ENCODE measurements at places on chromosomes 5 and 9.

DNA sequence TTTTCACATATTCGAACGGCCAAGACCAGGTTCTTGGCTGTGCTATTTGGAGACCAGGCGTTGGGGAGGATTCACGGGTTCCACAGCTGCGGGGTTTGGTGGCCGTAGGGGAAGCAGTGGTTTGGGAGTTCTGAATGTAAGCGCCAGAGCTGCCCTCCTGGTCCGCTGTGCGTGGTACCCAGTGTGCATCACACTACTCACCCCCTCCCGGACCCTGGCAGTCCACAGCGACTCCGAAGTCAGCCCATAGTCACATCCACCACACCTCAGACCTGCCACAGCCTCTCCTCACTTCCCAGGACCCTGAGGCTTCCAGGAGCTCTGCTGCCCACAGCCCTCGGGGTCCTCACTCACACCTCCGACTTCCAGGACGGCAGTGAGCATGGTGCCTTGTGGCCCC, 26.8 kb downstream of the AMBP start:
- DNase-seq = no peak

DNA sequence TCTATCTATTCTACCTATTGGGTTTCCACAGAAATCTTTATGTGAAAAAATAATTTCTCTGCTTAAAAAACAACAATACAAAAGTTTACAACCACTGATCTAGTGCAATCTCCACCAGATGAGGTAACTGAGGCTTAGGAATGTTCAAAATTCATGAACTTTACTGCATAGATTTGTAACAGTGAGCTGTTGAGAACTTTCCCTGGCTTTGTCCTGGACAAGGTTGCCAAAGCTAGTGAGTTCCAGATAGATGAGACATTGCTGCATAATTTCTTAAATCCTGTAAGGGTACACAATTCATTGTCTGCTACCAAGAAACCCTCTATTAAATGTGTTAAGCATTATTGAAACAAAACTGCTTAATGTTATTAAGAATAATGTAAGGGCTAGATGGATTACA, 102.7 kb downstream of the OSMR start:
- no peak for DNase-seq

- DNase-seq = no peak
Measured at GRCh38 chr5:138662599-138662998, 87.4 kb upstream of the HSPA9 start.

DNA sequence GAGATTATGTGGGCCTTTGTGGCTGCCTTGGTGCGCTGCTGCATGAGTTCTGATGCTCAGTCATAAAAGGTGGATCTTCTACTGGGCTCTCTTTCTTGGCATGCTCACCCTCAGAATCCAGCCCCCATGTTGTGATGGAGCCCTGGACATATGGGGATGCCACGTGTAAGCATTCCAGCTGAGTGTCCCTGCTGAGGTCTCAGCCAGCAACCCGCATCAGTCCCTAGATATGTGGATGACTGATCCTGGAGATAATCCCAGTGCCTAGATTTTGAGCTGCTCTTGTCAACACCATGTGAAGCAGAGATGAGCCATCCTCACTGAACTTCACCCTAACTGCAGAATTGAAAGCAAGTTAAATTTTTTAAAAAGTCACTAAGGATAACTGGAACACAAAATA, 390.1 kb downstream of the DMRT2 start:
- no peak for DNase-seq

GRCh38 chr9:121278477-121279261, 10.7 kb downstream of the GSN start:
- peak; percentile 71 for DNase-seq

DNA sequence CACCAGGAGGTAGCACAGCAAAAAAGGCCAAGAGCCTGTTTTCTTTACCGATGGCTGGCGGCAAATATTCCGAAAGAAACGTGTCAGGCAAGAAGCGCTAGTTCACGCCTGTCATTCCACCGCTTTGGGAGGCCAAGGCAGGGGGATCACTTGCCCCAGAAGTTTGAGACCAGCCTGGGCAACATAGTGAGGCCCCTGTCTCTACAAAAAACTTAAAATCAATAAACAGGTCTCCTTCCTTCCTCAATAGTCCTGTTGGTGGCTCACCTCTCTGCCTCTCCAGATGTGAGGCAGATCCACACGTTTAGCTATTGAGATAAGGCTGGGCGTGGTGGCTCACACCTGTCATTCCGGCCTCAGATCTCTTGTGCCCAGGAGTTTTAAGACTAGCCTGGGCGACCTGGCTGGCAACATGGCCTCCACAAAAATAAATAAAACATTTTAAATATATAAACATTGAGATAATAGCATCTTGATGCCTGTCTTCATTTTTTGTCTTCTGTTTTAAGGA, 1.3 kb upstream of the TMEM250 start:
- DNase-seq = no peak

DNA sequence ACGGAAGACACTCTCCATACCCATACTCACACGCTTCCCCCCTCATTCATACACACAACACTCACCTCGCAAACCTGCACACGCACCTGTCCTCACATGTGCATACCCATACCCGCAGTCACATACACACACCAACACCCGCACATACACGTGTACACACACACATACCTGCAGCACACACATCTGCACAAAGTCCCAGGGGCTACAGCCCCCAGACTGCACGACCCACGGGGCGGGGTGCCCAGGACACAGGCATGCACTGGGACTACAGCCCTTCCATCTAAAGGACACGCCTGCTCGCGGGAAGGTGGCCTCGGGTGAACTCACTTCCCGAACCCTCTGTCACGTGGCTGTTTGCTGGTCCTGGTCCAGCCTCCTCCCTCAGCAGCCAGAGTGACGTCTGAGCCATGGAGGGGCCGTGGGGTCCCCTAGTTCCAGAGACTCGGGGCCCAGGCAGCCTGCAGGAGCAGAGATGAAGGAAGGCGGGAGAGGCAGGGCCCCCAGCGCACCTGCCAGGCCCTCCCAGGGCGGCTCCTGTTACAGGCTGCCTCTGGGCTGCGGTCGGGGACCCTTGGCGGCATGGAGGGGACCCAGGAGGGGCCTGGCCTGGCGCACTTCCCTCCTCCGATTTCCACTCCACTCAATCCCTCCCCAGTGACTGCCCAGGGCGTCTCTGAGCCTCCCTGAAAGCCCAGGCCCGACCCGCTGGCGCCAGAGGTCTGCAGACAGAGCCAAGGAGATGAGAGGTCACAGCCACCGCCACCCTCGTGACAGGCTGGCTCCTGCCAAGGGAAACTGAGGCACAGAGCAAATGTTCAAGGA, 8.1 kb downstream of the SLC12A7 start:
- DNase-seq = no peak

- no peak for DNase-seq
Measured at GRCh38 chr5:65461490-65461889, 20.2 kb downstream of the ADAMTS6 start.

GRCh38 chr5:150064681-150065220, 21.6 kb downstream of the CSF1R start:
- no peak for DNase-seq

DNA sequence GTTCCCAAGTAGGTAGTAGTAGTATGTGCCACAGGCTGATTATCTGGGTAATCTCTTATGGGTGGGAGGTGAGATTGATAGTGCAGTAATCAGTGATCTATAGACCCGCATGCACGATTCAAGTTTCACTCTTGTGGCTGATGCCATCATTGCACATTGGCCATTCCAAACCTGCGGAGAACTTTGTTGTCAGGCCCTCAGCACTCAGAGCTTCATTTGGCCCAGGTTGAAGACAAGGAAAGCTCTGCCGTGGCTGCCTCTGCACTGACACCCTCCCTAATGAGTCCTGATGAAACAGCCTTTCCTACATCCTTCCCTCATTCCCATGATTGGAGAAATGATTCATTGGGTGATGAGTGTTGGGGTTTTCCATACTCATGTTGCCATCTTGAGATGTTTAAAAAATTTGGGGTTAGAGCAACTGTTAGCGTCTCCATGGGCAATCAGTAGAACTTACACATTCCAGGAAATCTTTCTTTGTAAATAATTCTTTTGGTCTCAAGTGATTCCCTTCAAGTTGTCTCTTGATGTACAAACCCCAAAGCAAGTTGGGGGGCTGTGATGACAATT, 22.9 kb downstream of the PROP1 start:
- no peak for DNase-seq

GRCh38 chr5:1374030-1374678, 29.3 kb upstream of the CLPTM1L start:
- no peak for DNase-seq

DNA sequence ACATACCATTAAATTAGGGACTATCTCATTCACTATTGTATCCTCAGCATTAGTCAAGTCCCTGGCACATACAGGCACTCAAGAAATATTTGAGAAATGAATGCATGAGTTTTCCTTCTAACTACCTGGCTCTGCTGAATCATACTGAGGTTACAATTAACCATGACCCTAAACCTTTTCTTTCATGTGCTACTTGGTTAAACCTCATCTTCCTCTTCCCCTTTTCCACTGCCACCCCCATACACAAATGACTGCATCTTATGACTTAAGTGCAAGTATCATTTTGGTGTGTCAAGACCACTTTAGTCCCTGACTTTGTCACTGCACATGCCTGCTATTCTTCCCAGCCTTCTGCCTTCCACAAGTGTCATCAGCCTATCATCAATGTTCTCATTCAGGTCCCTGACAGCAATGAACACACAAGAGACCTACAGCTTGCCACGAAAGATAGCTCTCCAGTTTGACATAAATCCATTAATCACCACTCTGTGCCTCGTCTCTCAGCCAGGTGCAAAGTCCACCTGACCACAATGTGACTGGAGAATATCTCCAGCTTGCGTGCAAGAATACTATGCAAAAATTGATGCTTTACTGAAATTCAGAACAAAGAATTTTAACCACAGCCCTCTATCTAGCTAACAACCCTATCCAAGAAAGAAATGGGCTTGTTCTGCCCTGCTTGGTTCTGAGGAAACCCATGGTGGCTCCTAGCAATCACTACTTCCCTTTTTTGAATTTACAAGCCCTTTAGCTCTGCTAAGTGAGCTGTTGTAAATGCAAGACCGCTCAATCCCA, 74.5 kb downstream of the MAPKAP1 start:
- no peak for DNase-seq

DNA sequence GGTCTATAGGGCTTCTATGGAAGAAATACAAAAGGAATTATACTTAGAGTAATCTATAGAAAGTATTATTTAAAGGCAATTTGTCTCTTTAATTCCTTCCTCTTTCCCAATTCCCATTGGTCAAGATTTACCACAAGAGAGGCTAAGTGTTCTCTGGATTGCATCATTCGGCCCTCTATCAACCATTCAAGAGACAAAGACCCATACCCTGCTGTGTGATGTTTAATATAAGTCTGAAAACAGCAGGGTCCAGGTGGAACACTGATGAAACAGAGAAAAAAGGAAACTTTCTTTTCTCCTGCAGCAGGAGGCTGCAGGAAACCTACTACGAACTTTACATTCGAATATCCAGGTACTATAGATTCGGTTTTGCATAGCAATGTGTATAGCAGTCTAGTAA, 323.4 kb downstream of the CHSY3 start:
- no peak for DNase-seq

GRCh38 chr9:121300283-121301119, 32.5 kb downstream of the GSN start:
- no peak for DNase-seq

- DNase-seq = no peak
Measured at GRCh38 chr5:147688656-147689356, 93.7 kb downstream of the JAKMIP2 start.

- DNase-seq = no peak
Measured at GRCh38 chr5:5739490-5739945, 317.0 kb downstream of the ICE1 start.

GRCh38 chr5:111511831-111512374, 432 bp downstream of the STARD4 start:
- peak; percentile 16 for DNase-seq

DNA sequence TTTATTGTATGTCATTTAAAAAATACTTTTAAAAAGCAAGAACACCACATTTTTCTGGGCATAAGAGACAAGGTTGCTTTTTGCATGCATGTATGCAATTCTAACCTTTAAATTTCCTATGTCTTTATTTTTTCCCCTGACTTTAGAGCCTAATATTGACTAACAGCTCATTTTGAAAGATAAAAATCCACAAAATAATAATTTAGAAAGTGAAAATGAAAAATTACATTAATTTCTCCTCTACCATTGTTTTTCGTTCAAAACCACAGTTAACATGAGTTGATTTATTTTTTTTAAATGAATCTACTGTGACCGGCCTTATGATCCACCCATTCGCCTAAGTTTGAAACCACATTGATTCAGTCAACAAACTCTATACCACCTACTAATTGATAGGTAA, 137.5 kb upstream of the CDKN2B start:
- no peak for DNase-seq

DNA sequence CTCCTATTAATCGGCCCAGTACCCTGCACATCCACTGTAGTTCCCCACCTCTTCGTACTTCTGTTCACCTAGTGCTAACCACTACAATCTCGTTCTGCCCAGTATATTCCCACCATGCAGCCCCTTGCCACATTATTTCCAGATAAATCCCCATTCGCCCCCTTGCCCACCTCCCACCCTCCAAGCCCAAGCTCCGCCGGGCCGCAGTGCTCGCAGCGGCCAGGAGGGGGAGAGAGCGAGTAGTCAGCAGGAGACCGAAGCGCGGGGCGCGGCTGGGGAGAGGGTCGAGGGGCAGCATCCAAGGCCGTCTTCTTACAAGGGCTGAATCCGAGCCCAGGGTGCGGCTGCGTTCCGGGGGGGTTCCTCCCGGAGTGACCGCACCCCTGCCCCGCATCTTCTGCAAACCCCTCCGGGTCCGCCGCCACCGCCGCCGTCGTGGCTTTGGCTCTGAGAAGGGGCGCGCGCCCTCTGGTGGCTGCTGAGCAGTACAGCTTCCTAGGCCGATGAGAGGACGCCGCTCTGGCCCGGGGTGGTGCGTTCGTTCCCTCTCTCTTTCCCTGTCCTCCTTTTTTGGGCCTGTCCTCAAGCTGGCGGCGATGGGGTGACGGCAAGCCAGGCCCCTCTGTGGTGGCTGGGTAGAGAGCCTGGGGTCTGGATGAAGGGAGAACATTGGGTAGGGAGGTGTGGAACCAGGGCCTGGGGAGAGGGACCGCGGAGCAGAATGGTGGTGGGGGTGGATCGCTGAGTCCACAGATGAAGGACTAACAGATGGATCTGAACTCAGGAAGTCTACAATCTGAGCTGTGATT, 30.0 kb upstream of the PSD2 start:
- DNase-seq = peak; percentile 63

- no peak for DNase-seq
Measured at GRCh38 chr5:23703940-23704855, 196.8 kb downstream of the PRDM9 start.

GRCh38 chr5:37769108-37769507, 70.7 kb downstream of the GDNF start:
- no peak for DNase-seq

- no peak for DNase-seq
Measured at GRCh38 chr5:107460789-107461188, 209.9 kb downstream of the EFNA5 start.

All from ACHN (cell line).